ENCODE measurements at places on chromosomes 7 and 10.

- H3K36me3 ChIP-seq, result peaks cover 23% of the 10 kb centered on the region
- peaks cover 2% of the 10 kb centered on the region for H3K27me3 ChIP-seq
These were observed 76.9 kb downstream of the ELMO1 start for GRCh38 chr7:37371755-37372154.

- no peaks in the 10 kb centered on the region for H3K4me1 ChIP-seq
- no peak for DNase-seq
- no peaks in the 10 kb centered on the region for H3K36me3 ChIP-seq
- H3K27me3 ChIP-seq, result peaks cover 3% of the 10 kb centered on the region
- H3K27ac ChIP-seq, result no peak overlapping the region
These were observed 74.4 kb downstream of the FAM171A1 start for GRCh38 chr10:15296701-15297100.

DNA sequence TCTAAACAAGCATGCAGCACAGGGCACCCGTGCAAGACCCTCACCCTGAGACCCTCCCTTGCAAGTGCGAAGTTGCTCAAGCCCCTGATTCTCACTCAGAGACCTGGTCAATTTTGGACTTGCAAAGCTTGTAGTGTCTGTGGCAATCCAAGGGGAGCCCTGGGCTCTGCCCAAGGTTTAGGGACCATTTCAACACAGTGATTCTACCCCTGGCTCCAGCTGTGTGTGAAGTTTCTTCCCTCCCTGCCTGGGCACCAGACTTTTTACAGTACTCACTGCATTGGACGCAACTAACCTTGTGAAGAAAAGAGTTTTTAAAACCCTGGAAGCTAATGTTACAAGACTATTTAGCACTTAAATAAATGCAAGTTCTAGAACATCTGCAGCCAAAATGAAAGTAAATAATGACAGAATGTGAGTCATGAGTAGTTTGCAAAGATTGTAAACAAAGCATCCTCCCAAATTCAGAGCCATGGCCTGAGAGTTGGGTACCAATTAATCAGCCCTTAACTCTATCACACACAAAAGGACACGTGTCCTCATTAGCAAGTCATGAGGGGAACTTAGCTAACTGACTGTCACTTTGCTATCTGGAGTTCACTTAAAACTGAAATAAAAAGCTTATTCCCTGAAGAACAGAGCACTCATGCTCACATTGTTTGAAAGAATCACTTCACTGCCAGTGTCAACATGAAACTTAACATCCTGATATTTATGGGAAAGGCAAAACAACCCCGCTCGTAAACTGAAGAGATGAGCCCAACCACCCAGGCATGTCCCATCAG is 48.1 kb downstream of the RGS10 start:
- H3K27ac ChIP-seq, result peak overlapping the region; percentile 62
- peaks cover 32% of the 10 kb centered on the region for H3K36me3 ChIP-seq
- no peak for DNase-seq
- no peaks in the 10 kb centered on the region for H3K27me3 ChIP-seq

- no peaks in the 10 kb centered on the region for H3K36me3 ChIP-seq
- H3K27me3 ChIP-seq, result no peaks in the 10 kb centered on the region
- no peak overlapping the region for H3K4me3 ChIP-seq
- no peaks in the 10 kb centered on the region for H3K4me1 ChIP-seq
These were observed 55.2 kb downstream of the ELFN1 start for GRCh38 chr7:1725199-1725690.

GRCh38 chr10:127148066-127148932 is 48.1 kb downstream of the INSYN2A start:
- peaks cover 2% of the 10 kb centered on the region for H3K27me3 ChIP-seq
- peaks cover 6% of the 10 kb centered on the region for H3K4me1 ChIP-seq
- no peak overlapping the region for H3K4me3 ChIP-seq
- no peaks in the 10 kb centered on the region for H3K36me3 ChIP-seq
- no peak overlapping the region for H3K27ac ChIP-seq

GRCh38 chr10:48648172-48648942 is 36.3 kb upstream of the WDFY4 start:
- no peaks in the 10 kb centered on the region for H3K4me1 ChIP-seq
- no peaks in the 10 kb centered on the region for H3K36me3 ChIP-seq
- no peak overlapping the region for H3K4me3 ChIP-seq
- DNase-seq, result no peak
- H3K27me3 ChIP-seq, result peaks cover 36% of the 10 kb centered on the region
- no peak overlapping the region for H3K27ac ChIP-seq

GRCh38 chr10:22606164-22606614 is 108.2 kb downstream of the PIP4K2A start:
- no peak overlapping the region for H3K27ac ChIP-seq
- no peaks in the 10 kb centered on the region for H3K27me3 ChIP-seq
- peaks cover 70% of the 10 kb centered on the region for H3K4me1 ChIP-seq
- H3K4me3 ChIP-seq, result peak overlapping the region; percentile 3
- no peak for DNase-seq

DNA sequence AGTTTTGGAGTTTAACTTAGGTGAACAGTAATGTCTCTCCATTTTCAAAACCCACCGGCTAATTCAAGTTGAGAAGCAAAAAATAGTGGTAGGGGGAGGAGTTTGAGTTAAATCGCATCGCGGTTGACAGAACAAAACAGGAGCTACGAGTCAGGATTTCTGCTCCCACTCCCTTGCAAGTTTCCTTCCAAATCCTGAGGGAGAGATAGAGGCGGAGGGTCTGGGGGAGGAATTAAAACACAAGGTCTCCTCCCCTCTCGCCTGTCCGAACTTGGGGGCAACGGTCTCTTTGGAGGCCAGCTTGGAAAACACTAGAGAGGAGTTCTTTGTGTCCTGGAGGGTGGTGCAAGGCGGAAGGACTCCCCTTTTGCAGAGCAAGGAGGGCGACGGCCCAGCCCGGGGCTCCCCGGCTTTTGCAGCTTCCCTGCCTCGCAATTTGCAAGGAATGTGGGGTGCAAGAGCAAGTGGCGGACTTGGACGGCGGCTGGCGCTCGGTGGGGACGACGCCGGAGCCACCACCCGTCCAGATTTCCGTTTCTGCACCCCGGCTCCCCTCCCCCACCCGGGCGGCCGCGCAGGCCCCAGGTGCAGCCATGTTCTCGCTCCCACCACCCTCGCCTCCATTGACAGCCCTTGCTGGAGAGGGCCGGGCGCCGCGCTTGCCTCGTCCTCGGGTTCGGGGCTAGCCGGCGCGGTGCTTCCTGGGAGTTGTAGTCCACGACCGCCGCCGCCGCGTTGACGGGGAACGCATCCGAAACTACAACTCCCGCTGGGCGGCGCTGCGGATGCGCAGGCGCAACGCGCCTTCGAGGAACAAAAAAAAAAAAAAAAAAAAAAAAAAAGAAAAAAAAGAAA is 454 bp upstream of the GTF2I start:
- H3K4me1 ChIP-seq, result peaks cover 48% of the 10 kb centered on the region
- peak; percentile 97 for DNase-seq
- peak overlapping the region; percentile 85 for H3K4me3 ChIP-seq
- peaks cover 6% of the 10 kb centered on the region for H3K27me3 ChIP-seq

DNA sequence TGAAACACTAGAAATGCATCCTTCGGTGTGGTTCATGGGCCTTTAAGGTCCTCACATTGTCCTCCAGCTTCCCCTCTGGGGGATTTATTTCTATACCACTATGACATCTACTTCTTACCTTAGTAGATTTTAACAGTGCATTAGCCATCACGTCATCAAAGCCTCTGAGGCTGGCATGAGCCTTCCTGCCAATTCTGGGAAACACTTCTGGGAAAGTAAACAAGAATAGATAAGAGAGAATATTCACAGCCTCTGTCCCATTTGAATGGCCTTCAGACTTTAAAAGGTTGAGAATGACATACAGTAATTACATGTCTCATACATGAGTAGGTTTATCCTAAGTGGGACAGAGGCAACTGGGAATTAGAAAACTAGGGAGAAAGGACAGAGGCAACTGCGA is 89.7 kb downstream of the AMPH start:
- DNase-seq, result no peak
- no peaks in the 10 kb centered on the region for H3K36me3 ChIP-seq
- no peak overlapping the region for H3K27ac ChIP-seq
- no peaks in the 10 kb centered on the region for H3K4me1 ChIP-seq

Measured in activated T-helper 1 cell treated with anti-CD3 and anti-CD28 coated beads, Interleukin-12 subunit alpha, Interleukin-12 subunit beta, Interleukin-2, Interleukin-4 antibody, amounts not matched to agents 30 ng/mL and 10 ng/mL and 1 ng/mL, durations not matched to agents 14 hours and 24 hours and 36 hours (primary cell).